ENCODE measurements at places on chromosomes 11 and 22. TPM values are rescaled to one million over a fixed set of nuclear protein-coding genes. Genes with fewer than 3 reads are reported as not detected.

- DNase-seq, result no peak
Measured at GRCh38 chr11:76589477-76589876, 81.1 kb downstream of the LRRC32 start.

DNA sequence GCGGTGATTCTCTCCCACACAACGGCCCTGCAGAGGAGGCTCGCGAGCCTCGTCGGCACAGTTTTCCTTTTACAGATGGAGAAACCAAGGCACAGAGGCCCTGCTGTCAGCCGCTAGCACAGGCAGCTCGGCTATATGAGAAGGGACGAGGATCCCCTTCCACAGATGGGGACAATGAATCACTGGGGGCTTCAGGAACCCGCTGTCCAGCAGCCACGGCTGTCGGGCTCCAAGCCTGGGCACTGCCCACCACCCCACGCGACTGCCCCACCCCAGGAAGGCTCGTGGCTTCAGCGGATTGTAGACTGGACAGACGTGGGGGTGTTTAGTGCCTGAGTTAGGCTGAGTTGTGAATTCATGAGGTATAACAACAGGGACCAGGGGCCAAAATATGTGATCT is 17.2 kb upstream of the FGF3 start:
- DNase-seq, result no peak

The MMP8 gene
- not detected for total RNA-seq

GRCh38 chr22:44455963-44456358 is 42.1 kb downstream of the RTL6 start:
- no peak for DNase-seq

- no peak for DNase-seq
Measured at GRCh38 chr22:48803171-48803947, 1024.3 kb downstream of the BRD1 start.

The CCND1 gene
- total RNA-seq, result 3.2 TPM

- no peak for DNase-seq
Measured at GRCh38 chr11:75944515-75944914, 129.5 kb downstream of the UVRAG start.

The MS4A4A gene
- not detected for total RNA-seq

- DNase-seq, result no peak
Measured at GRCh38 chr11:134949121-134950090, 537.4 kb upstream of the B3GAT1 start.

DNA sequence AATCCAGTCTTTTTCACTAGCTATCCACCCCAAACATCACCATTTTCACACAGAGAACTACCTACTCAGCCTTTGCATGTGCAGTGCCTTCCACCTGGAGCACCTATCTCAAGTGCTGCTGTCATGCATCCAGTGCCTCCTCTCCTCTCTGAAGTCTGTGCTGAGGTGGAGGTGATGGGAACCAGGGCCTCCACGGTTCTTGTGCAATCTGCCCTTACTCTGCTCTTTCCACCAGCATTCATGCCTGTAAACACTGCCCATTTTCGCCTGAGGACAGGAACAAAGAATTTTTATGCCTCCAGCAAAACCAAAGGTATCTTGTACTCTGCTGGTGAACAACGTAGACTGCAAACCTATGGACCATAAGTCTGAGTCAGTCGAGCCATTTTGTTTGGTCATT is 27.0 kb downstream of the PITPNB start:
- no peak for DNase-seq

The CNIH2 gene
- total RNA-seq, result 1.9 TPM

All from activated naive CD8-positive, alpha-beta T cell treated with anti-CD3 and anti-CD28 coated beads for 36 hours (primary cell).